Hepatic stellate cell (primary cell): ENCODE measurements at places on chromosomes 2 and 18.

- no peak for DNase-seq
Observed at GRCh38 chr2:232412986-232413385, 6.3 kb downstream of the ALPG start.

DNA sequence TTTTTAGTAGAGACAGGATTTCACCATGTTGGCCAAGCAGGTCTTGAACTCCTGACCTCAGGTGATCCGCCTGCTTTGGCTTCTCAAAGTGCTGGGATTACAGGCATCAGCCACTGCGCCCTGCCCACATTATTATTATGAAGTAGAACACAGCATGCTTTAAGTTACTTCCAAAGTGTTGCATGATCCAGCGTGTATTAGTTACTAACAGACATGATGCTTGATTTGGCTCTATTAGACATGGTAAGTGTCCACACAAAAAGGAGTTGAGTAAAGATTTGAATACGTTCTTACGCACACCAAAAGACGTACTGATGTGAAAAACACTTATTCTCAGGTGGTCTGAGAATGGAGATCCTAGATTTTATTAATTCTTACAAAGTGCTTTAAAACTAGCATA lies 50.0 kb downstream of the SLC38A11 start:
- no peak for DNase-seq

DNA sequence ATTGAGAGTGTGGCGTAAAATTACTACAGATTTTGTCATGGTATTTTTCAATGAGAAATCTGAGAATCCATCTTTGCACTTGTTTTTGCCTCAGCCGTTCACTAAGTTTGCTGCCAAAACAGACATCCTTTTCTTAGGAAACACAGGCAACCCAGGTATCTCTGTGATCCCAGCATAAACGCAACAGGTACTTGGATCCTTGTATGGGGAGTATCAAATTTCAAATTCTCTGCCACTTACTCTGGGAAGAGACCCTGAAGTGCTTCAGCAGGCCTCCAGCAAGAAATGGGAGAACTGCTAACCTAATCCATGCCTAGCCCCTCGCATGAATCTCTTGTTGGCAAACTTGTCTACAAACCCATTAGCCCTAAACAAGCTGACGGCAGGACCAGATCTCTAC lies 83.1 kb downstream of the BCL11A start:
- no peak for DNase-seq

- DNase-seq, result no peak
Observed at GRCh38 chr2:215883799-215884198, 129.6 kb downstream of the MREG start.

GRCh38 chr2:27823569-27823968 lies 52.0 kb downstream of the MRPL33 start:
- no peak for DNase-seq

DNA sequence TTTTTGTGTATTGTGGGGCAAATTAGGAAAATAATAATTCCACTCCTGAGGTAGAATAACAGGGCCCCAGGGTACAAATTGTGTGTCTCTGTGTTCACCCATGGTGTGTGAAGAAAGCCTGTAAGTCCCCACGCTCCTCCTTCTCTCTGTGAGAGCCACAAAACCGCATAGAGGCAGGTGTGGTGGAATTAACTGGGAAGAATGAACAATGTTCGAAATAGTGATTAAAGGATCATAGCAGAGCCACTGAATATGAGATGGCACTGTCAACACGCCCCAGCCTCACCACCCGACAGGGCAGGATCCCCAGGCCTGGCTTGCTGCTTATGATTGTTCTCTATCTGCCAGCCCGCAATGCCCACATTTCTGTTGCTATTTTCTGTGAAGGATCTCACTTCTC lies 14.1 kb downstream of the IL1RN start:
- DNase-seq, result no peak
